Neuronal stem cell (in vitro differentiated cells): ENCODE measurements at places on chromosomes 2 and 18.
A peak's percentile ranks its signal among the peaks of the same experiment; 100 is the strongest.

DNA sequence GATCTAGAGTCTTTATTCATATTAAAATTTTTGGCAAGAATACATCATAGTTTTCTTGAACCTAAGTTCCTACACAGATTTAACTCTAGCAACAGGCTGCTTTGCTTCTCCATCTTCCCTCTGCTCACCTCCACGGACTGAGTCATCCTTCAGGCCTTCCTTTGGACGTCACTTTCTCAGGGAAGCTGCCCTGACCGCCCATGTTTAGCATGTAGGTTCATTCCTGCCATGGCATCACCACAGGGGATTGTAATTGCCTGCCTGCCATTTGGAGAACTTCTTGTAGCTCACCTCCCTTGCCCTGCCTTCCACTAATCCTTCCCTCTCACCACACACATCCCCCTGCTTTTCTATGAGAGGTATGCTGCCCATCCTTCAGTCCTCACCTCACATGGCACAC lies 43.9 kb upstream of the B3GNT2 start:
- DNase-seq, result no peak

DNA sequence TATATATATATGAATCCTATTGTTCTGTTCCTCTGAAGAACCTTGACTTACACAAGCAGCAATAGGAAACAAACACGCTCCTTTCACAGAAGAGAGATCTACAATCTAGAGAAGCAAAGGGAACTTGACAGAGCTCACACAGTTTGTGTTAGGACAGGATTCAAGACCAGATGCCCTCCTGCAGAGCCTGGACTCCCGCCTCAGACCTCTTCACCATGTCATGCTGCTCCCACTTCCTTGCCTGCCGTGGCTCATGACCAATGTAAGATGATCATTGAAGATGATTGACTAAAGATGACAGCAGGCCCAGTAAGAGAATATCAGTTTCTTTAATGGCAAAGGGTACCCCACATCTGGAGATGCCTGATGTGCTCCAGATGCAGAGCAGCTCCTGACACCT lies 111.2 kb upstream of the AGAP1 start:
- no peak for DNase-seq

- DNase-seq, result no peak
These were observed 129.1 kb upstream of the LGALSL start for GRCh38 chr2:64324746-64325410.

GRCh38 chr2:203849010-203849409 lies 18.6 kb upstream of the CTLA4 start:
- no peak for DNase-seq

GRCh38 chr2:37020887-37021796 lies 54.8 kb upstream of the STRN start:
- no peak for DNase-seq

DNA sequence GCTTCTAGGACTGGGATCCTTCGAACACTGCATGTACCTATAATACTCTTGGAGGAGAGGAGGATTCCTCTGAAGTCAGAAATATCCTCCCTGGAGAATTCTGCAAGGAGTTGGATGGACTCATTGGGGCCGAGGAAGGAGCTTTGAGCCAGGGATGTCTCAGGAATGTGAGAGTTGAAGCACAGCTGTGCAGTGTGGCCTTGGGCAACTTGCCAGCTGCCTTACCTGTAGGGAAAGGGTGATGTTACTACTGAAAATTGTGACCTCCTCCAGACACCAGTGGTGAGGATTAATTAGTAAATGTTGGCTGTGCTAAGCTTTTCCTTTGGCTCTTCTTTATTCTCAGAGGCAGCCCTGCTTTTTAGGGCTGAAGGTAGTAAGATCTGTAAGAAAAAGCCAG lies 41.4 kb downstream of the FMNL2 start:
- no peak for DNase-seq

GRCh38 chr2:104254017-104254416 lies 599.9 kb upstream of the POU3F3 start:
- no peak for DNase-seq

GRCh38 chr2:25585189-25585588 lies 88.2 kb downstream of the DTNB start:
- DNase-seq, result no peak

DNA sequence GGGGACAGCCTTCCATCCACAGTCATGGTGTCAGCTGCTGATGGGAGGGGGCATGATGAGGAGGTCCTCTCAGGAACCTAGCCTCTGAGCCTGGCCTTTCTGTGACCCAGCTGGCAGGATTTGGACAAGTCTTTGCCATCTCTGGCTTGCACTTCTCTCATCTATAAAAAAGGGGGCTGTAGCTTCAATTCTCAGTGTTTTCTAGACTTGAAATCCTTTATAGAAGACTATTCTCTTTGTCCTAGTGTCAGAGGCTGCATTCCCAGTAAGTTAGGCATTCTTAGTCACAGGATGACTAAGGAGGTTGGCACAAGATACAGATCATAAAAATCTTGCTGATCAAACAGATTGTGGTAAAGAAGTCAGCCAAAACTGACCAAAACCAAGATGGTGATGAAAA lies 958.5 kb downstream of the CNTNAP5 start:
- no peak for DNase-seq

DNA sequence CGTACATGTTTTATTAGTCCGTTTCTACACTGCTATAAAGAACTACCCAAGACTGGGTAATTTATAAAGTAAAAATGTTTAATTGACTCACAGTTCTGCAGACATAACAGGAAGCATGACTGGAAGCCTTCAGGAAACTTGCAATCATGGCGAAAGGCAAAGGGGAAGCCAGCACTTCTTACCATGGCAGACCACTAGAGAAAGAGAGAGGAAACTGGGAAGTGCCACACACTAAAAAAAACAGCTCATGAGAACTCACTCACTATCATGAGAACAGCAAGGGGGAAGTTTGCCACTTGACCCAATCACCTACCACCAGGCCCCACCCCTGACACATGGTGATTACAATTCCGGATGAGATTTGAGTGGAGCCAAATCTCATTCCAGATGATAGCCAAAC lies 466.2 kb downstream of the IRS1 start:
- no peak for DNase-seq

DNA sequence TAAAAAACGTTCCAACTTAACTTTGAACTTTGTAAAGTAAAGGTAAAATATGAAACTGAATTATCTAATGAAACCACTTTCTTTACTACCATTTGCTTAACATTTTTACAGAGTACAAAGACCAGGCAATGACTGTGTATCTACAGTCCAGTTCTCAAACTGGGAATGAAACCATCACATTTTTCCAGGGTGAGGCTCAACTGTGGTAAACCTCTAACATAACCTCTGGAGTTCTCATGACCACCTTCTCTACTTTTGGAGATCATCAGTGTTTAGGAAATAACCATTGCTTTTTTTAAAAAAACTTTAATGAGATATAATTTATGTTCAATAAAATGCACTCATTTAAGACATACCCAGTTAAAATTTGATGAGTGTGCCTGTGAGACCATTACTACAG lies 223.5 kb downstream of the RNF152 start:
- no peak for DNase-seq

GRCh38 chr2:8889978-8890377 lies 52.6 kb upstream of the KIDINS220 start:
- DNase-seq, result no peak

DNA sequence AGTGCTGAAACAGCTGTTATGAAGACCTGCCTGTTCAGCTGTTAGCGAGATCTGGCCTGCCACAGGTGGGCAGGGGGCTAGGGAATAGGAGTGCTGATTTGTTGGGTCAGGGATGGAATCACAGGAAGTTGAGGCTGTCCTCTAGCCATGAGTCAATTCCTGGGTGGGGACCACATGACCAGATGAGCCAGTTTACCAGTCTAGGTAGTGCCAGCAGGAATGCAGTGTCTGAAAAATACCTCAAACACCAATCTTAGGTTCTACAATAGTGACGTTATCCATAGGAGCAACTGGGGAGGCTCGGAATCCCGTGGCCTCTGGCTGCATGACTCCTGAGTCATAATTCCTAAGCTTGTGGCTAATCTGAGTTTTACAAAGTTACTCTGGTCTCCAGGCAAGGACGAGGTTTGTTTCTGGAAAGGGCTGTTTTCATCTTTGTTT lies 44.9 kb downstream of the DYSF start:
- no peak for DNase-seq

- DNase-seq, result no peak
These were observed 1.2 kb downstream of the GPD2 start for GRCh38 chr2:156437272-156437930.

DNA sequence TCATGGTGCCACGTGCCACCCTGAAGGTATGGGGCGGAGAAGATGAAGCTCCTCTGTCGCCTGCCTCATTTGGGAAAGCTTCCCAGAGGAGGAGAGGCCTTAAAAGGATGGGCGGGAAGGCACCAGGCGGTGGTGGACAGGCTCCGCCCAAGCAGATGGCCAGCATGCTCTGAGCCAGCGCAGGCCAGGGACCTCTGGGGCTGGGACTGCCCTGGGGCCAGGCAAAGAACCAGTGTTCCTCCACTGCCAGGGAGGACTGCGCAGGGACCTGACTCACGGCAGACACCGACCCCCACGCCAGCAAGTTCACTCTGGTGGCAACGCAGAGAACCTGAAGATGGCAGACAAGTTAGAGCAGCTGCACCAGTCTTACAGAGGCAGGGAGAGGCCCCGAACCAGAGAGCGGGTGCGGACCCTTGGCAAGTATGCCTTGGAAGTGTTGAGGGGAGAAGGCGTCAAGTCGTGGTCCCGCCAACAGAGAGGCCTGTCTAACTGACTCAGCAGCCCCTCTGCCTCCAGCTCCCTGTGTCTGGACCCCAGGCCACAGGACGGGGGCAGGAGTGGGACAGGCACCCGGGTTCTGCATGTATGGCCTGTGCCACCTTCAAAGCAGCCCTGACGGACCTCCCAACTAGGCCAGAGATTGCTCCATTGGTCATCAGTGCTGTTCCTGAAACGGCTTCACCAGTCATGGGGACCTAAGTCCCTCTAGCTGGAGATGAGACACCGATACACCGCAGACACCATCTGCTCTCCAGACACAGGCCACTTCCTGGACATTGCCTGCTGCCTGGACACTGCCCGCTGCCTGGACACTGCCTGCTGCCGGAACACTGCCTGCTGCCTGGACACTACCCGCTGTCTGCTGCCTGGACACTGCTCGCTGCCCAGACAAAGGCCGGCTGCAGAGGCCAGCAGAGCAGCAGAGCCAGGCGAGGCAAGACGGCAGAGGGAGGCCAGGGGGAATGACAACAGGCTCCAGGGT lies 124.7 kb downstream of the HDAC4 start:
- DNase-seq, result no peak

DNA sequence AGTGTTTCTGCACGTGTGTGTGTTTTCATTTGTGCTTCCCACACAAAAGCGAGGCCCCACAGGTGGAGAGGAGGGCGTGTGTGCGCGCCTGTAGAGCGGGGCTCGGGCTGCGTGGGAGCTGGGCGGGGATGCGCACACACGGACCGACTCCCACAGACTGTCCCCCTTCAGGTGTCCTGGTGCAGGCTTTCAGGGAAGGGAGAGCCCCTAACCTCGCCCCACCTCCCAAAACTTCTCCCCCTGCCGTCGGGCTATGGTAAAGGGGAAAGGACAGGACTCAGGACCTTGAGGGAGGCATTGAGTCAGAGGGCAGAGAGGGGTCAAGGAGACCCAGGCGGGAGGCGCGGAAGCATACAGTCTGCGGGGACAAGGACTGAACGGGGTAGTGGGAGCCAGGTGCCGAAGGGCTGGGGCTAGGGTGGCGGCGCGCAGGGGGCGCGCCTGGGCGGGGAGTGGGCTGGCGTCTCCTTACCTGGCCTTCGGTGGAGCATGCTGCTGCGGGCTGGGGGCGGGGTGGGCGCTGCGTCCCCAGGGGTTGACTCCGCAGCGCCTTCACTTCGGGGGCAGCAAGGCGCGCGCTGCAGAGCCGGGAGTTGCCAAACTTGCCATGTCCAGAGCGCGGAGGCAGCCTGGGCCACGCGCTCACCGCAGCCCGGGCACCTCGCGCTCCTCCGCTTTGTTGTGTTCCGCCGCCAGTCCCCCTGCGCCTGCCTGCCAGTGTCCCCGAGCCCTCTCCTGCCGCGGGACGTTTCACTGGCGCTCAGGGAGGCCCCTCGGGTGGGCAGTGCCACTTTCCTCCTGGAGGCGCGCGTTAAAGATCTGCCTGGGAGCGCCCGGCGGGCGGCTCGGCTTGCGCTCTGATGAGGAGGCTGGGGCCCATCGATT lies 302.0 kb downstream of the NCKAP5 start:
- DNase-seq, result peak; percentile 44

DNA sequence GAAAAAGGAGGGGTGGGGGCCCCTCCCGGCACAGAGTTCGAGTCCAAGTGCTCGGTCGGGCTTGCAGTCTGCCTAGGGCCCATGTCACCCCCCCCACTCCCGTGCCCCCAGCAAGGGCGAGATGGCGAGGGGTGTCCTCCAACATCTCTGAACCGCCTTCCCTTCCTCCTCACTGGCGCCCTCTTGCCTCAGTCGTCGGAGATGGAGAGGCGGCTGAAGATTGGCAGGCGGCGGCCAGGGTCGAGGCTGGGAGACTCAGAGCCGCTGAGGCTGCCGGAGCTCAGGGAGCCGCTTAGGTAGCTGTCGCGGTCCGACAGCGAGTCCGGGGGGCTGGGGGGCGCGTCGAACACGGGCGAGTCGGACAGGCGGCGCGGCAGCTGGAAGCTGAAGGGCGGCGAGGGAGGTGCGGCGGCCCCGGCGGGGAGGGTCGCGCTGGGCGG lies 2.3 kb downstream of the ZFP36L2 start:
- peak; percentile 70 for DNase-seq

- DNase-seq, result no peak
These were observed 7.0 kb upstream of the LDLRAD4 start for GRCh38 chr18:13211534-13211933.

GRCh38 chr2:190767821-190768220 lies 112.8 kb upstream of the GLS start:
- DNase-seq, result no peak

- peak; percentile 18 for DNase-seq
These were observed 182.3 kb downstream of the INO80D start for GRCh38 chr2:205903549-205904129.

- DNase-seq, result no peak
These were observed 30.6 kb downstream of the SOWAHC start for GRCh38 chr2:109644571-109645275.

- DNase-seq, result no peak
These were observed 7.3 kb downstream of the KIF1A start for GRCh38 chr2:240812721-240813120.
